ENCODE measurements at places on chromosomes 1 and 21.

GRCh38 chr1:37124501-37124900 is 90.2 kb upstream of the GRIK3 start:
- no peak for DNase-seq

DNA sequence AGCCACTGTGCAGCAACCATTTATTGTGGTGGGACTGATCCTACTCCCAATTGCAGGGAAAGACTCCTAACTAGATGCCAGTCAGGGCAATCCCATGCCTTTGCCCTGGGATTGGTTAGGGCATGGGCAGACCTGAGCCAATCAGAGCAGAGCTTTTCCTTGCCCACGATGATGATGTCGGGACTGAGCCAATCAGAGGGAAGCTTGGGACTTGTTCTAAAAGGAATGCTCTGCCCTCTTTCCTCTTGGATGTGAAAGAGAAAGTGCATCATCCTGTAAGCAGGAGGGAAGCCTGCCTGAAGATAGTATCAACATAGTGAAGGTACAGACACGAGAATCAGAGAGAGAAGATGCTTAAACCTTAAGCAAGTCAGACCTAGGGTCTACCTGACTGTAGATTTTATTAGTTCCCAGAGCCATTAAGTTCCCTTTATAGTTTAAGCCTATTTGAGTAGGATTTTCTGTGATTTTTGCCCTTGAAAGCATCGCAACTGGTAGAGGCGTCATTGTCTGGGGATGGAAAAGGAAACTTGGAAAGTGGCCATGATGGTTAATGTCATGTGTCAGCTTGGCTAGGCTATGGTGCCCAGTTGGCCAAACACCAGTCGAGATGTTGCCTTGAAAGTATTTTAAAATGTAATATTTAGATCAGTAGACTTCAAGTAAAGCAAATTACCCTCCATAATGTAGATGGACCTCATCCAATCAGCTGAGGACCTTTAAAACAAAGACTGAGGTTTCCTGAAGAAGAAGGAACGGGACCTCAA is 19.9 kb downstream of the IRF2BP2 start:
- no peak for DNase-seq

DNA sequence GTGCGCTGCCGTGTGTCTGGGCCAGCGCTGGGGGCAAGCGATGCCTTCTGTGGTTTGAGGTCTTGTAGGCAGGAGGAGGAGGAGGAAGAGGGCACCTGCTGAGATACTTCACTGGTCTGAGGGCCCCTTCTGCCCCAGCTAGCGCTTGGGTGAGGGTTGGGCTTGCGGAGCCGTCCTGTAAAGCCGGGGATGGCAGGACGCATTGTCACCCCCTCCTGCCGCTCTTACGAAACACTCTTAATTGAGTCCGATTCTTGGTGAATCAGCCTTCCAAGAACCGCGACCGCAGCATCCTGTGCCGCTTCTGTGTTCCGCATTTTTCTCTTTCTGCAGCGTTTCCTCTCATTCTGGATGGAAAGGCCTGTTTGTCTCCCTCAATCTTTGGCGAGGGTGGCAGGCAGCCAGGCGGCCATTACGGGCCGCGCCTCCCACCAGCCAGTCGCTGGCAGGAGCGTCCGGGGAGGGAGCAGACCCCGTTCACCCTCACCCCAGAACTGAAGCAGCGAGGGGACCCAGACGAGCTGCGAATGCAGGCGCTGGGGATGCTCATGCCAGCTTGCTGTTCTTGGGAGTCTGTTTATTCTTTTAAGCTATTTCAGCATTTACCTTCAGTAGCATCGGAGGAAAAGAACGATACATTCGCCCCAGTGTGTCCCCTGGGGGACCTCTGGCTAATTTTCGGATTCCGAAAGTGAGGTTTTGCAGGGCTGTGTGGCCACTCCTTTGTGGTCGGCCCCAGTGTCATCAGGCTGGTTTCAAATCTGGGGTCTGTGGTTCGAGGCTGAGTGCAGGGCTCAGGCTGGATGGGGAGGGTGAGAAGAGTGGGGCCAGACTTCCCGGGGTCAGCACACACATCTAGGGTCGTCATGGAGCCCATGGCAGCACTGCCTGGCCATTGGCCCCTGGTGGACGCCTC is 62.7 kb downstream of the SKI start:
- peak; percentile 71 for DNase-seq

DNA sequence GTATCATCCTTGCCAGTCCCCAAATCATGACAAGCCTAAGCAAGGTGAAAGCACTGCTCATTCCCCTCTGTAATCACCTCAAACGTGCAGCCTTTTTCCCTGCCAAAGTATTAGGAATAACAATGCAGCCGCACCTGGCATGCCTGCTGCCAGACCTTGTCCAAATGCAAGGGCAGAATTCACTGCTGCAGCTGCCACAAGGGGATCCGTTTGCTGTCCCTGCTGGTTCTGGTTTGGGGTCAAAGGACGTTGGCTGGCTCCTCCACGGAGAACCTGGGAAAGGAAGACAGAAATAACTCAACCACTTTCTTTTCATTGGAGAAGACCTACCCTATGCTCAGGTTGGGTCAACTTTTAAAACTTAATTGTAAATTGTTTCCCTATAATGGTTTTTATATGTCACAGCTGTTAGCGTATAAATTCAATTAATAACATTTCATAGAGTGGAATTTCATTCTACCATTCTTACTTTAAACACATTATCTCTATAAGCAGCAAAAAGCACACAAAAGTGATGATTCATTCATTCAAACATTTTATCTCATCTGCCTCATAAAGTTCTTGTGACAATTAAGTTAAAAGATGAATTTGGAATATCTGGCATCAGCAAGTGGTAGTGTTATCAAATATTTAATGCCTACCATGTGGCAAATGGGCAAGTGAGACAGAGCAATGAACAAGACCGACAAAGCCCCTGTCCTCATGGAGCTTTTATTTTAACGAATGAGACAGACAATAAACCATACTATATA is 59.8 kb upstream of the SDC3 start:
- no peak for DNase-seq

Data from activated CD4-positive, alpha-beta T cell treated with anti-CD3 and anti-CD28 coated beads, Interleukin-2, amount 50 U/mL, for 1 hour (primary cell).